ENCODE measurements at places on chromosomes 5 and 9.

- peak; percentile 60 for DNase-seq
Measured at GRCh38 chr5:53923961-53924360, 363.5 kb downstream of the NDUFS4 start.

GRCh38 chr9:131559421-131560000, 14.2 kb downstream of the PRRT1B start:
- DNase-seq, result no peak

DNA sequence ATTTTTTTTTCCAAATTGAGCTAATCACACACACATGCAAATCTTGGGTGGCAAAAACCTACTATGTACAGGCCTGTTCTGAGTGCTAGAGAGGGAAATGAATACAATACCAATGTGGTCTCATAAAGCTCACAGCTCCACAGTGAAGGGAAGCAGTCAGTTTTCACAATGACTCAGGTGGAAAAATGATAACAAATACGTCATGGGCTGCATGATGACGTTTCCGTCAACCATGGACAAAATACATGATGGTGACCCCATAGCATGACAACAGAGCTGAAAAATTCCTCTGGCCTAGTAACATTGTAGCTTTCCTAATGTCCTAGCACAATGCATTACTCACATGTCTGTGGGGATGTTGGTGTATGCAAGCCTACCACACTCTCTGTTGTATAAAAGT, 252.5 kb downstream of the TRIM32 start:
- DNase-seq, result peak; percentile 89

DNA sequence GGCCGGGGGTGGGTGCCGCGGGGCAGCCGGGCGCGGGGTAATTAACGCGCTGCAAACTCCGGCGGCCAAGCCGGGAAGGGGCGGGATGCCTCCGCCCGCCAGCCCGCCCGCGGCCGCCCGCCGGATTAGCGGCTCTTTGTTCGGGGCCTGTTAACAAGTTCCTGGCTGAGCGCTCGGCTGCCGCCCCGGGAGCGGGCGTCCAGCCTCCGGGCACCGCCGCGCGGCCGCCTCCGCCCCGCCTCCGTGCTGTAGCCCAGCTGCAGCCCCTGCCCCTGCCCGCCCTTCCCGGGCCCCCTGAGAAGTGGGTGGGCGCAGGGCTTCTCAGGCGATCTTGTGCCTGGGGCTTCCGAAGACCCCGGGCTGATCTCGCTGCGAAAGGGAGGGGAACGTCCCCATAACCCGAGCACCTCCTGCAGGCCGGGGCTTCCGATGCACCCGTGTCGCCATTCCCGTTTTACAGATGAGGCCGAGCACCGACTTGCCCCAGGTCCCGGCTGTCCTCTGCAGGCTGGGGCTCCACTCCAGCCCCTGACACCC, 7.5 kb downstream of the UNC5A start:
- DNase-seq, result no peak

GRCh38 chr5:14900693-14901461, 29.3 kb upstream of the ANKH start:
- DNase-seq, result peak; percentile 86

GRCh38 chr5:88748666-88749065, 134.3 kb downstream of the MEF2C start:
- DNase-seq, result no peak

- DNase-seq, result peak; percentile 95
Measured at GRCh38 chr5:115419846-115420585, 123.6 kb upstream of the CCDC112 start.

DNA sequence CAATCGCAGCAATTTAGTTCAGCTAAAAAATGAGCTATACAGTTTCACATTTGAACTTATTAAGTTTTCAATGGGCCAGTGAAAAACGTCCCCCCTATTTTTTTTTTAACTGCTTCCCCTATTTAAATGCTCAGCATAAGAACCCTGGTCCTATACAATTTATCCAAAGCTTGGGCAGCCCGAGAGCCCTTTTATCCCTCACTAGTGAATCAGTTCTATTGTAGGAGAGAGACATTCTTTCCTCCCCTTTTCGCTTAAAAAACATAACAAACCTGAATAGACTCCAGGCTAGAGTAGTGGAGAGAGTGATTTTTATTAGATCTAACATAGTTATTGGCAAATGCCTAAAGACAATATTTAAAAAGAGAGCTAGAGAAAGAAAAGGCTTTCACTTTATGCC, 1.4 kb downstream of the LIX1 start:
- no peak for DNase-seq

DNA sequence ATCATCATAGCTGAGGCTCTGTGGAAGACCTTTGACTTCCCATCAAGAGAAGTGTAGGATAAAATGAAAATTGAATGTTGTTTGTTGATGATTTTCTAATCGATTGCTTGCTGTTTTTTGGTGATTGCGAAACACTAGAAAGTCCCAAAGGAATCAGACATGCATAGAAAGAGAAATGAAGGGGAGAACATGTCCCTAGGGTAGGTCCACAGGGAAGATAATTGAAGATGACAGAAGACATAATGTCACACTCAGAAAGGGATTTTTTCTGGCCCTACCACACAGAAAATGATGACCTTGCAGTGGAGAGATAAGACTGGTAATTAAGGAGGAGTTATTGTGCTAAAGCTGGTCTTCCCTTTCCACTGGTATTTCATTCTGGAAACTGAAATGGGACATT, 62.8 kb downstream of the INSYN2B start:
- no peak for DNase-seq

DNA sequence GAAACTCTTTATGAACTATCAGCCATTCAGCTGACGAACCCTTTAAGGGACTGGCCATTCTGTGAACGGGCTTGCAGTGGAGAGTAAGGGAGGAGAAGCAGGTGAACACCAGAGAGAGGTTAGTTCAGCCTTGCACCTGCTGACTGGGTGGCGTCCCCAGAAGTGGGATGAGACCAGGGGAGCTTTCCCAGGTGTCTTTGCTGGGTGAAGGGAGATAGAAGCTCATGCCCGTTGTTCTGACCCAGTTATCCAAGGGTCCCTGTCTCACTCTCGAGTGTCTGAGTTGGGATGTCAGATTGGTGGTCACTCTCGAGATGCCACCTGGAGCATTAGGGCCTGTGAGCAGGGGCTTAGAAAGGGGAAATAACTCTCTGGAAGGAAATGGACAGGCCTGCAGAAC, 68.7 kb downstream of the MSX2 start:
- DNase-seq, result no peak

- no peak for DNase-seq
Measured at GRCh38 chr9:83062651-83063527, at the start of gene RASEF. TSS of gene RASEF (minus strand) at chr9:83063142. CDS start at chr9:83062867, 275 bp downstream.

DNA sequence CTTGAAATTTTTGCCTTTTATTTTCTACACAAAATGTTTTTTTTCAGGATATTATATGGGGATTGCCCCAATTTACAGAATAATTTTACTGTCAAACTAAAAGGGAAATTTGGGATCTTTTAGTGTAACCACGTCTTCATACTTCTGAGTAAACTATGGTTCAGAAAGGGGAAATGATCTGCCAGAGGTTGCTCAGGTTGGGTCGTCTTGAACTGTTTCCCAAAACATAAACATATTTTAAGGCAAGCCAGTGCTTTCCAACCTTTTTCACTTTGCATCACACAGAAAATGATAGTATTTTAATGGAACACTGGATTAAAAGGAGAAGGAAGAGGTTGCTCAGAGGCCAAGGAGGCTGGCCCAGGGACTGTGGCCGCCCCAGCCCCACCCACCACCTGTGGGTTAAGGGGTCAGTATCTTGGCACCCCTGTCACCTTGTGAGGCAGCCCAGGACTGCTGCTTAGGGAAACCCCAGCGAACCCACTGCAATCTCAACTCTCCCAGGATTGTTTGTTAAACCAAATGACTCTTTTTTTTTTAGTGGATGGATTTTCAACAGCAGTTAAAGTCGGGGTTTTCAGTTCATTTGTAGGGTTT, 142.7 kb upstream of the DHFR start:
- no peak for DNase-seq

DNA sequence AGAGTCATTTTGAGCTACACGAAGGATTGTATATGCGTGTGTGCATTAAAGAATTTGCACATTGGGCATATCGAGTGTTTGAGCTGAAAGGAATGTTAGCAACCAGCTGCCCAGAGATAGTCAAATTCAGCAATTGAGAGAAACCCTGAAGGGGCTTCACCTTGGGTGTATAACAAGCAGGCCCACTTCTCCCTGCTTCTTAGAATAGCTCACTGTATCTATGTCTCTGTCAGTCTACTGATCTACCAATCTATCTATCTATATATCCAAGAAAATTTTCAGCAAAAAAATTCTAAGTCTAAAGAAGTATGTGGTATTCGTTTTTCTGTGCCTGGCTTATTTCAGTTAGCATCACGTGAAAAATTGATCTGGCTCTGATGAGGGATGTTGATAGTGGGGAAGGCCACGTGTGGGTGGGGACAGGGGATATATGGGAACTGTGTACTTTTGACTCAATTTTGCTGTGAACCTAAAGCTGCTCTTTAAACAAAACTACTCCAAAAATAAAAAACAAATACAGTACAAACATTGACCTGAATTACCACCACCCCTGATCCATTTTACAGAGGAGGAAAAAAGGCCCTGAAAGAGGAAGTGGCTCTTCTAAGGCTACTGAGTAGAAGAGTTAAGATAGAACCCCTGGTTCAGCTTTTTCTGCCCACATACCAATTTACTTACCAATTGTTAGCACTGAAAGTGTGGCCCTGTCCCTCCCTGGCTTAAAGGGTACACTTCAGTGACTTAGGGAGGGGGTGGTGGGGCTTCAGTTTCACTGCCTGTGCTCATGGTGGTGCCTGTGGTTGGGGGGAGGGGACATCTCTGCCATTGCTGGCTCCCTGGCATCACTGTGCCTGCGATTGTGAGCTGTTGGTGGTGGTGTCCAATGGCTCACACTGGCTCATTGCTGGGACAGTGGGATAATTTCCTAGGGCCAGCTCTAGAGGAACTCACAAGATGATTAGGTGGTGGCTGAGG, 141.8 kb downstream of the DOCK2 start:
- no peak for DNase-seq

DNA sequence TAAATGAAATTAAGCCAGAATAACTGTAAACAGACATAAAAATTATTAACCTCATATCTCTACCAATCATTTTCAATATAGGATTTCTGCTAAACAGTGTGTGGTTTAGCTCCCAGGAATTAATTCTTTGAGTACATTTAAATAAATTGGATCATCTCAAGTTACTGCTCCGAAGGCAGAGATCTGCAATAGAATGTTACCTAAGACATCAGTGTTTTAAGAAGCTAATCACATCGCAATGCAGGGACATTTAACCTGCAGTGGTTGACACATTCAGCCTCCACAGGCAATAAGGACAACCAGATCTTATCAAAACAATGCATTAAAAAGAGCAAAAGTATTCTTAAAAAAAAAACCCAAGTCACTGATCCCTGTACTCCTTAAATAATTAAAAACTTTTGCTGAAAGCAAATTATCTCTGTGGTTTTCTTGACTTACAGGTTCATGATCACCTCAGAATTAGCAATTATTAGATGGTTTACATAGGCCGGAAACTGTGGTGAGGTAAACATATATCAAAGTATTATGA, 45.7 kb downstream of the PRDM6 start:
- DNase-seq, result no peak

DNA sequence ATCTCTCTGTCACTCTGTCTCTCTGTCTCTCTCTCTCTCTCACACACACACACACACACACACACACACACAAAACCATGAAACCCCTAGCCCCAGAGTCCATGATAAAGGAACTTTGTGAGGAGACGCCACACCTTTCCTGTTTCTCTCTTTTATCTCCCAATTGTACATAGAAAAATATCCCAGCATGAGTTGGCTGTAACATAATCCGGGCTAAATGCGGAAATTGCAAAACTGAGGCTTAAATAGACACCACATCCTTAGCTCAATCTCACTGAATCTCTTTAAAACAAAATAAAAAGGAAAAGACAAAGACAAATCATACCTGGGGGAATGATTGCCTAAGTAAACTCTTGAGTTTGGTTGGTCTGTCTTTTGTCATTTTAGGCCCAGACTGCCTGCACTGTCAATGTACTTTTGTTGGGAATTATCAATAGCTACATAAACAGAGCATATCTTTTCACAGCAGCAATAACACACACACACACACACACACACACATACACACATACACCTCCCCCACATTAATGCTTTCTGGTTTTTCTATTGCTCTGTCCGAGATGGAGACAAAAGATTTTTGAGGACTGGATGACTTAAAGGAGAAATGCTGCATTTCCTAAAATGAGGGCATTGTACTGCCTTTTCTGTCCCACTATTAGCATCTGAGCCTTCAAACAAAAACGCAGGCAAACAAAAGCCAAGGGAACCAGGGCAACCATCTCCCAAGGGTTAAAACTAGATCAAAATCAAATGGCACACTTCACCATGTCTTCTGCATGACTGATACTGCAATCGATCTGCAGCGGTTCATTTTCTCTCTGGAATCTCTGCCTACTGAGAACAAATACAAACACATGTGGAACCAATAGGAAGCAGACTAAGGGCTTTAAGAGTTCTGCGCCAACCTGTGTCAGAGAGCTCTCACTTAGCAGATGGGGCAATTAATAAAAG, 321.5 kb downstream of the NFIB start:
- DNase-seq, result no peak

DNA sequence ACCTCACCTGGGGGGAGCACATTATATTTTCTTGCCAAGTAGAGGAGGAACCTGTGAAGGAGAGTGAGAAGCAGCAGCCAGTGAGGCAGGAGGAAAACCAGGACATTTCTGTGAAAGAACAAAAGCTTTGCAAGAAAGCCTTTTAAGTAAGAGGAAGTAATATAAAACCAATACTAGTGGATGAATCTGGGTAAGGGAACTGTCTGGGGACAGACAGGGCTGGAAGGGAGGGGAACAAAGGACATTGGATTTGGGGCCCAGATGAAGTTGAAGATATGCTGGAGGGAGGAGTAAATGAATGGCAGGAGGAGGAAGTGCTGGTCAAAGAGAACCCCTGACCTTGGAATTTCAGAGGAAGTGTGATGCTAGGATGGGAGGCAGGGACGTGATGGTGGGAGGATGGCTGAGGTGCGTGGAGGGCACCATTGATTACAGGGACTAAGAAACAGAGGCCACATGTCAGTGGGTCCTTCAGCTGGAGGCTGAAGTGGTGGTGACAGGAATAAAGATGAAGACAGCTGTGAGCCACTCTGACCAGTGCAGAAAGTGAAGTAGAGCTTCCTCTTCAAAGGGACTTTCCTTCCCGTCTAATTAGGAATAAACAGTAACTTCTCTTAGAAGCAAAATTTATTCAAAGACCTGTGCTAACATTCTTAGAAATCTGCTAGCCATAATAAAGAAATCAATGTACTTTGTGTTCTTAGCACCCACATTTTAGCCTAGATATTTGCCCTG, 43.5 kb upstream of the FABP6 start:
- no peak for DNase-seq

- DNase-seq, result no peak
Measured at GRCh38 chr5:5721881-5722280, 299.4 kb downstream of the ICE1 start.

Data from IMR-90 (cell line).